EL (cell line): ENCODE measurements at places on chromosomes 1 and 21.

DNA sequence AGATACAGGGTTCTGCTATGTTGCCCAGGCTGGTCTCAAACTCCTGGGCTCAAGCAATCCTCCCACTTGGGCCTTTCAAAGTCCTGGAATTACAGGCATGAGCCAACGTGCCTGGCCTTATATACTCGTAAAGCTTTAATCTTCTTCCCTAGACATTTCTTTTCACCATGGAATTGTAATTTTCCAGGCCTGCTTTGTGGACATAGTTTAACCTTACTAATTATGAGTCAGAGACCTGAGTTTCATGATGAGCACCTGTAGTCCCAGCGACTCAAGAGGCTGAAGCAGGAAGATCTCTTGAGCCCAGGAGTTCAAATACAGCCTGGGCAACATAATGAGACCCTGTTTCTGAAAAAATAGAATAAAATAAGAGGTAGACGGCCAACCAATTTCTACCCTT, 12.3 kb downstream of the PATJ start:
- DNase-seq, result no peak

DNA sequence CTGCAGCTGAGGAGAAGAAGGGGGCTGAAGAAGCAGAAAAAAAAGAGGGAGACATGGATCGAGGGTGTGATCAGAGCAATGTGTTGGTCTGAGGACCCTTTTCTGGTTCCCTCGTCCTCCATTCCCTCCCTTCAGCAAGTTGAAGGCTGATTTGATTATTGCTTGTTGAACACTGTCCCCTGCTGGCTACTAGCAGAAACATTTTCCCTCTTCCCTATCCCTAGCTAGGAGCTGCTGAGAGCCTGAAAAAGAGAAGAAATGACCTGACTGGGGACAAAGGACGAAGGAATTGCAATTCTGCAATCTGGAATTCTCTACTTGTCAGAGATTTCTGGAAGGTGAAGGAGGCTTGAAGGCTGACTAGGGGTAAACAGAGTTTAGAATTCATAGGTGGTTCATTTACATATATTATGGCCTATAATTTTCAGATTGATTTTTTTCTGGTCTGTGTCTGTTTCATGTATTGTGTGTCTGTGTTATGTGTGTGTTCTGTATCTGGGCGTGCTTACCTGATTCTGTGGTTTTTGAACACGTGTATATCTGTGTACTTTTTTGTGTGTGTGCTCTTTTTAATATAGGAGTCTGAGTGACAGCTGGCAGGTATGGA, 9.8 kb downstream of the NHLH1 start:
- peak; percentile 73 for DNase-seq

GRCh38 chr1:174258148-174258550, 98.8 kb downstream of the RABGAP1L start:
- DNase-seq, result peak; percentile 53

DNA sequence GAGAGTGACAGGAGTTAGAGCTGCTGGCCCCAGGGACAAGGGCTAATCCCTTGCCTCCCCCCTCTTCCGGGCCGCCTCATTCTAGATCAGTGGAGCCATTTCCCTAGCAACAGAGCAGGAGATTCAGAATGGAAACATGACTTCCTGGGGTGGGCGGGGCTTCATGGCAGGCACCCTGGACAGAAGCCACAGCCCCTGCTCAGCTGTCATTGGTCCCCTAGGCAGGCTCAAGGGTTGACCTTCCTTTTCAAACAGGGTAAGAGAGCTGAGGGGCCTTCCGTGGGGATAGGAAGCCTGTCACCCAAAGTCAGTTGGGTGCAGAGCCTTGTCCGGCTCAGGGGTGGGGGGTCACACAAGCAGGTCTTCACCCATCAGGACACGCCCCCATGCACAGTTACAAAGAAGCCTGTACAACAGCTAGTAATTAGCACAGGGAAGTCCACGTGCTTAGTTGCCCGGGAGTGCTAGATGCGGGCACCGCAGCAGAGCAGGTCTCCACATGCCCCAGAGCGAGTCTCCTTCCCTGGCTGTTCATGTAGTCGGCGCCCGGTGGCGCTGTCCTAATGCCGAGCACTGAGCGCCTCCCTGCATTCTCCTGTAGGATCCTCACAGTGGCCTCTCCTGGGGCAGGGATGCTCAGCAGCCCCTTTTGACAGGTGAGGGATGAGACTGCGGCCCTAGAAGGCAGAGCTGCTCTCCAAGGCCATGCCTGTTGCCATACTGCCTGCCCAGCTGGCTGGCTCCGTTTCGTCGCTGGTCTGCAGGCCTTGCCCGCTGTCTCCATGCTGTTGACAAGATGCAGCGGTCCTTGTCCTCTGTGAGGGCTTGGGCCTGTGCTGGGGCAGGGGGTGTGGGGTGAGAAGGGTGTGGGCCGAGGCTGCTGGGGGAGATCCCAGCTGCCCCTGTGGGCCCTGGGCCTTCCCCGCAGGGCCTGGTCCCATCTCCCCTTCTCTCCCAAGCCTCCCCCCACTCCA, 5.1 kb downstream of the TMEM201 start:
- DNase-seq, result peak; percentile 69

- DNase-seq, result peak; percentile 72
These were observed 8.7 kb downstream of the GNAT2 start for GRCh38 chr1:109610609-109611307.

- no peak for DNase-seq
These were observed 49.7 kb downstream of the LMX1A start for GRCh38 chr1:165306543-165307434.

DNA sequence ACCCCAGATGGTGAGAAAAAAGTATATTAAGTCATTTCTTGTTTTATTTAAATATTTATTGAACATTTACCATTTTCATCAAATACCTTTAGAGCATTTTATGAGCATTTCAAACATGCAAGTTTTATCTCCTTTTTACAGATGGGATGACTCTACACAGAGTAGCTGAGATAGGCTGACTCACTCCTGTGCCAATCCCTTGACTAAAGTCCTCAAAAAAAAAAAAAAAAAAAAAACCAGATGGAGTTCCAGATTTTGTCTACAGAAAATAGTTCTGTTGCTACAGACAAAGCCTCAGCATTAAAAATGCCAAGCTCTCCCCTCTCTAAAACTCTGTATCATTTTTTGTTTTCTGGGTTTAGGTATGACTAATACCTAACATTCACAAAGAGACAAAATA, 303.0 kb upstream of the PLD5 start:
- no peak for DNase-seq

- no peak for DNase-seq
These were observed 4.3 kb upstream of the VWA1 start for GRCh38 chr1:1430992-1431844.

DNA sequence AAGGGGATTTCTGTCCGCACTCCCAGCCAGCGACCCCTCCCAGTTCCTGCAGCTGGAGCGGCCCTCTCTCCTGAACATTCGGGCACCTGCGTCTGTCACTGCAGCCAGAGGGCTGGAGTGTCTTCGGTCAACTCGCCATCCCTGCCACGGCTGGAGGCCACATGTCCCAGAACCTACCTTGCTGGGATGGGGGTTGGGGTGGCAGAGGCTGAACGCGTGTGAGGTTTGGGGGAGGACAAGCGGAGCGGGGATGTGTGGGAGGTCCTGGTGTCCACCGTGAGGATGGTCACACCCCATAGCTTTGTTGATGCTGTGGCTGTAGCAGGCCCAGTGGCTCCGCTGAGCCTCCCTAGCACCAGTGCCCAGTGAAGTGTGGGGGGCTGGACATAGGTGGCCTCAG, 14.8 kb upstream of the C1orf174 start:
- DNase-seq, result no peak

- DNase-seq, result no peak
These were observed 78.0 kb downstream of the MPZL1 start for GRCh38 chr1:167799747-167800146.

GRCh38 chr1:35915693-35916092, 15.2 kb upstream of the AGO3 start:
- DNase-seq, result peak; percentile 31

DNA sequence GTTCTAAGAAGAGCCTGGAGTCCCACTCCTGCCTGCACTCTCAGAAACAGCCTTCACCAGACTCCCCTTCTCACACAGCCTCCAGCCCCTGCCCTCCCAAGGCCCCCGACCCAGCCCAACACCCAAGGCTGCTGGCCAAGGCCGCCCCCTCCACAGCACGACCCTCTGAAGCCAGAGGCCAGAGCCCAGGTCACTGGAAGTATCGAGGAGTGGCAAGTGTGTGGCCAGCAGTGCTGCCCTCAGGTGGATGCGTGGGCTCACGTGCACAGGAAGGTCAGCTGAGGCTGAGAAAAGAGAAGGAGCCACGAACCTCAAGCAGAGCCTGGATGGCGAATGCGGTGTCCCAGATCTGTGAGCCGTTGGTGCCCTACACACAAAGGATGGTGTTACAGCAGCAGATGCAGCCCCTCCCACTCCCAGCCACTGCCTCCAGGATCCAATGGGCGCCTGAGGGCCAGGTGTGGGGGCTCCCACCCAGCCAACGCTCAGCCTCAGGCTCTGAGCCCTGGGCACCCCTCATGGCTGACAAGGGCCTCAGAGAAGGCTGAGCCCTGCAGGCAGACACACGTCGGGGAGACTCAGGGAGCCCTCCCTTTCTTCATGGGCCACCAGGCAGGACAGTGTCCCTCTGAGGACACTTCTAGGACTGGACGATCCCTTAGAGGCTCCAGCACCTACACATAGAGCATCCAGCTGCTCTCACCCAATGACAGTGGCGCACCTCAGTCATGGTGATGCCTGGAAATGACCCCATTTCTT, 18.0 kb downstream of the LSS start:
- no peak for DNase-seq

DNA sequence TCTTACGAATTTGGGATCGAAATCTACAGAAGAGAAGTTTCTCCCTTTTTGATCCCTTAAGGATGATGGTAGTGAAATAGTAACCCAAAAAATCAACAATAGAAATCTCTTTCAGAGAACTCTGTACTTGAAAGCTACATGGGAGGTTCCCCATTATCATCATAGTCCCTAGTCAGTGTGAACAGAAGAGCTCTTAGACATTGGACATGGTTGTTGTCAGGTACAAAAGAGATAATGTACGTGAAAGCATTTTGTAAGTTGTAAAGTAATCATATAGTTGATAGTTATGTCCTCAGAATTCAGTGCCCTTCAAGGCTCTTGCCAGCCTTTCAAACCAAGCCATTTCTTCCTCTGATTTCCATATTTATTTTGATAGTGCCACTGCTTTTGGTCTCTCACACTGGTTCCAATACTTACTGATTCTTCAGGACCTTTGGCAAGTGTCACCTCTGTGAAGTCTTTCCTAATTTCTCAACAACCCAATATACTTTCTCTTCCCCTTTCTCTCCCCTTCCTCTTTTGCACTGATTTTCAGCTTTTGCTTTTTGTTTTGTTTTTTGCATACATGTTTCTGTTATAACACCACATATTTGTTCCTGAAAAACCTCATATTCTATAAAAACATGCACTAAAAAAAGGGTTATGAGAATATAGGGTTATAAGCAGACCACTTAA, 22.4 kb downstream of the VPS45 start:
- DNase-seq, result no peak

GRCh38 chr21:18265944-18266343, 21.3 kb downstream of the CHODL start:
- DNase-seq, result no peak

- no peak for DNase-seq
These were observed 54.7 kb upstream of the ARTN start for GRCh38 chr1:43878854-43879253.

DNA sequence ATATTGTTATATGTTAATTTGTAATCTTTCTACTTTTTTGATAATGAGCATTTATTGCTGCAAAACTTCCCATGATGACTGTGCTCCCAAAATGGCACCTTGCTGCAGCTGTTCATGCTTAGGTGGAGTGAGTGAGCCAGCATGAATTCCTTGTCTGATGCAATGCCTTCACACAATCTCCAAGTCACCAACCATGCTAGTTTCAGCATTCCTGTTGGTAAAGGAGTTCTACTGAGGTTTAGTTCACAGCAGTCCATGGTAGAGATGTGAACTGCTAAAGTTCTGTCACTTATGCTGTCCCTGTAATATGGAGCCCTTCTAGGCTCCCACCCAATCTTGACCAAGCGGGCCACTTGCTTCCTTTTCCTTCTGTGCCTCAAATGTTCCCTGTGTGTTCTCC, 26.2 kb upstream of the PRKACB start:
- DNase-seq, result peak; percentile 22

DNA sequence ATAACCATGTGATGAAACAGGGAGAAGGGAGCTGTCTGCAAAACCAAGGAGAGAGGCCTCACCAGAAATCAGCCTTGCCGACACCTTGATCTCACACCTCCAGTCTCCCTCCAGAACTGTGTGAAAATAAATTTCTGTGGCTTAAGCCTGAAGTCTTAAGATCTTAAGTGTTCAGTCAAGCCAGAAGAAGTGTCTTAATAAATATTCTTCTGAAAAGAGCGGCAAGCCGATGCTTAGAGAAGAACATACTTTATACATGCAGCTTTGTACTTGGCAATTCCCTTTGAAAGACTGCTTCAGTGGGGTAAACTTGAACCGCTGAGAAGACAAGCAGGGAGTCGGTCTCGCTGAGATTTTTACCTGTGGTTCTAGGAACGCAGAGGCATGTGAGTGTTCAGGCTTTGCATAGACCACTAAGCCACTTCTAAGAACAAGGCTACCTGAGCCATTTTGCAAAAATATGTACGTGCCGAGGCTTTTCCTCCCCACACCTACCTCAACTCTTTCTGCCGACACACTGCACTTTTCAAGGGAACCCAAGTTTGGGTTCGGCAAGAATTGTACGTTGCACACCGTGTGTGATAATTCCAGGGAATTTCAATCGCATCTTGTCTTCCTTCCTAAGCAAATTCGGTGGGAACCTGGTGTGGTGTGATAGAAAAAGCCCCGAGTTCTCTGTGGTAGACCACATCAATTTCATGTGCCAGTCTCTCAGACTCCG, 3.4 kb downstream of the RUNX1 start:
- DNase-seq, result no peak

- DNase-seq, result no peak
These were observed 136.8 kb upstream of the IRF2BP2 start for GRCh38 chr1:234746798-234747196.

GRCh38 chr1:160217481-160218051, 12.4 kb downstream of the PEA15 start:
- DNase-seq, result no peak

GRCh38 chr1:205916541-205916940, 26.7 kb downstream of the SLC26A9 start:
- peak; percentile 26 for DNase-seq

- no peak for DNase-seq
These were observed 45.4 kb upstream of the LRP8 start for GRCh38 chr1:53373246-53373645.
